ENCODE measurements at places on chromosomes 6 and 20. TPM values are rescaled to one million over a fixed set of nuclear protein-coding genes. Genes with fewer than 3 reads are reported as not detected.

The RNF182 gene
- total RNA-seq = 0.37 TPM

The NHLRC1 gene
- 1.9 TPM for total RNA-seq

The GTF2H4 gene
- 37.8 TPM for total RNA-seq

The SLPI gene
- total RNA-seq = 74.0 TPM

The C20orf204 gene
- total RNA-seq = 0.83 TPM

The TREM2 gene
- total RNA-seq = 3.8 TPM

The PSORS1C2 gene
- not detected for total RNA-seq

The PTK6 gene
- total RNA-seq = not detected

The SLC17A3 gene
- total RNA-seq = not detected

The CLDN20 gene
- total RNA-seq = not detected

The POU5F1 gene
- not detected for total RNA-seq

The OTOR gene
- total RNA-seq = not detected

The ZNF311 gene
- total RNA-seq = 0.90 TPM

The PRKN gene
- total RNA-seq = 7.9 TPM

The BNIP5 gene
- not detected for total RNA-seq

The SEL1L2 gene
- 16.1 TPM for total RNA-seq

The ADGRF5 gene
- 24.1 TPM for total RNA-seq

The INSM1 gene
- not detected for total RNA-seq
